Activated CD8-positive, alpha-beta memory T cell treated with anti-CD3 and anti-CD28 coated beads for 1 hour (primary cell): ENCODE measurements at places on chromosomes 7 and 10.

DNA sequence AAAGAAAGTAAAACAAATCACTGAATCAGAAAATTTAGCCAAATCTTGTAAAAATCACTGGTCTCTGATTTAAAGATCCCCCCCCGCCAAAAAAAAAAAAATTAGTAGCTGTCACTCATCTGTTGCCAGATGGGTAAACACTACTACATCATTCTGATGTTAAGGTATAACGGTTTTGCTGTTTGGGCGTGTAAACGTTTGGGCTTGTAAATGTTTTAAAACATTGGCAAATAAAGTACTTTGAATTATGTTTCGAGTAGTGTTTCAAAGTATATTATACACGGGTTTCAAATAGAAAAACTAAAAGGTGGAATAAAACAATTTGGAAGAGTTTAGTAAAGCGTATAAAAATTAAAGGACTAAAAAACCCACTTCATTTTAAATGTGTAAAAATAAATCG is 1.5 kb downstream of the TMEM229A start:
- DNase-seq, result no peak

- DNase-seq, result no peak
These were observed 84.9 kb upstream of the TCERG1L start for GRCh38 chr10:131396121-131397050.

- DNase-seq, result no peak
These were observed 164.4 kb upstream of the NAMPT start for GRCh38 chr7:106448992-106449859.

- no peak for DNase-seq
These were observed 7.7 kb downstream of the GRM8 start for GRCh38 chr7:127245002-127245401.

- DNase-seq, result no peak
These were observed 20.8 kb upstream of the MKI67 start for GRCh38 chr10:128147064-128147463.

- DNase-seq, result no peak
These were observed 319.9 kb downstream of the BMPER start for GRCh38 chr7:34225193-34225592.

DNA sequence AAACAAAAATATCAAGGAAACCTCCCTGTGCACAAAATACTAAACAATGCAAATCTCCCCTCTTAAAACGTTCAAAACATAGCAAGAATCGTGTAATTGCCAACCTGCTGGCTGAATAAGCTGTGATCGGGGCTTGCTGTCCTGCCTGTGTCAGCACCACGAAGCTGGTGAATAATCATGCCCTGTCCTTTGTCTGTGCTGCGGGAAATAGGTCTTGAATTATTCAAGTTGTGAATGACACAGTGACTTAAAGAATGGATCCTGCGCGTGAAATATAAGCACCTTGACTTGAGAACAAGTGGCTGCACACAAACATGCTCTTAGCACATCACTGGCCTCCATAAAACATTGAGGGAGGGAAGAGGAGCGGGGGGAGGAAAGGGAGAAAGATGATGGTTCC is 130.2 kb downstream of the OAT start:
- DNase-seq, result no peak
